ENCODE measurements at places on chromosomes 13 and 19.

- DNase-seq = no peak
Measured at GRCh38 chr19:52522551-52522950, 4.9 kb upstream of the ZNF808 start.

DNA sequence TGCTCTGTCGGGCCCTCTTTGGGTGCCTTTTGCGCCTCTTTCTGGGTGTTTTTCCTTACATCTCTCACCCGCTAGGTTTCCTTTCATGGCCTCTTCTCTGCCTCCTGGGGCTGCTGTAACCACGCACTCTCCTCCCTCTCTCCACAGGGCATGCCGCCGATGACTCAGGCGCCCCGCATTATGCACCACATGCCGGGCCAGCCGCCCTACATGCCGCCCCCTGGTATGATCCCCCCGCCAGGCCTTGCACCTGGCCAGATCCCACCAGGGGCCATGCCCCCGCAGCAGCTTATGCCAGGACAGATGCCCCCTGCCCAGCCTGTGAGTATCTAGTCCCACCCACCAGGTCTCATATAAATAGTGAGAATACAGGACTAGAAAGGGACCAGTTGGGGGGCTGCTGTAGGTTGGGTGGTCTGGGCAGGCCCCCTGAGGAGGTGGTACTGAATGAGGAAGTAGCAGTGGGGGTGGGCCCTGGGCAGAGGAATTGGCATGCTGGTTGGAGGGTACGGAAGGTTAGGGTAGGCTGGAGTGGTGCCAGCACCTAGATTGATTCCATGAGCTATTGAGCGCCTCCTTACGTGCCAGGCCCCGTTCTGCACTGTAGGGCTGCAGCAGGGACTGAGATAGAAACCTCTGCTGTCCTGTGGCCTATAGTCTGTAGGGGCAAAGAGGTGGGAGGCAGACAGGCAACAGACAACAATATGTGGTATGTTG is 11.9 kb downstream of the SNRPA start:
- no peak for DNase-seq

DNA sequence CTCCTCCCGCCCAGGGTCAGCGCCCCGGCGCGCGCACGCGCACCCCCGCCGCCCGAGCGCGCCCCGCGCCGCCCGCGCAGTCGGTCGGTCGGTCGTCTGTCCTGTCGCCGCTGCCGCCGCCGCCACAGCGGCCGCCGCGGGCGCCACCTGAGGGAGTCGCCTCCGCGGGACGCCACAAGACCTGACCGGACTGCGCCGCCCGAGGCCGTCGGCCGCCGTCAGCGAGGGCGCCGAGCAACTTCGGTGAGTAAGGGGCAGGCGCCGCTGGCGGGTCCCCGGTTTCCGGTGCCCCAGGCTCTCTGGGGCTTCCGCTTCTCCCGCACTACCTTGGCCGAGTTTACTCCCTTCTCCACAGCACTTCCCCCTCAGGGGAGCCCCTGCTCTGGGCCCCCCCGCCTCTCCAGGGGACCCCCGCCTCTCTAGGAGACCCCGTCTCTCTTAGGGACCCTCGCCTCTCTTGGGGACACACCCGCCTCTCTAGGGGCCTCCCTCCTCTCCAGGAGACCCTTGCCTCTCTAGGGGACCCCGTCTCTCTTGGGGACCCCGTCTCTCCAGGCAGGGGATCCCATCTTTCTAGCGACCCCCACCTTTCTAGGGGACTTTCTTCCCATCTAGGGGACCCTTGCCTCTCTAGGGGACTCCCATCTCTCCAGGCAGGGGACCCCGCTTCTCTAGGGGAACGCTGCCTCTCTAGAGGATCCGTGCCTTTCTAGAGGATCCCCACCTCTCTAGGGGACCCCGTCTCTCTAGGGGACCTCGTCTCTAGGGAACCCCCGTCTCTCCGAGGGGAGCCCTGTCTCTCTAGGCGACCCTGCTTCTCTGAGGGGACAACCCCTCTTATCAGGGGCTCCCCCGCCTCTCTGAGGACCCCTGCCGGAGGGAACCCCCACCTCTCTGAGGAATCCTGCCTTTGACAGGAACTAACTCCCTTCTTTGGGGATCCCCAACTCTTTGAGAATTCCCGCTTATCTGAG is 19.3 kb upstream of the GATAD2A start:
- DNase-seq = peak; percentile 44

DNA sequence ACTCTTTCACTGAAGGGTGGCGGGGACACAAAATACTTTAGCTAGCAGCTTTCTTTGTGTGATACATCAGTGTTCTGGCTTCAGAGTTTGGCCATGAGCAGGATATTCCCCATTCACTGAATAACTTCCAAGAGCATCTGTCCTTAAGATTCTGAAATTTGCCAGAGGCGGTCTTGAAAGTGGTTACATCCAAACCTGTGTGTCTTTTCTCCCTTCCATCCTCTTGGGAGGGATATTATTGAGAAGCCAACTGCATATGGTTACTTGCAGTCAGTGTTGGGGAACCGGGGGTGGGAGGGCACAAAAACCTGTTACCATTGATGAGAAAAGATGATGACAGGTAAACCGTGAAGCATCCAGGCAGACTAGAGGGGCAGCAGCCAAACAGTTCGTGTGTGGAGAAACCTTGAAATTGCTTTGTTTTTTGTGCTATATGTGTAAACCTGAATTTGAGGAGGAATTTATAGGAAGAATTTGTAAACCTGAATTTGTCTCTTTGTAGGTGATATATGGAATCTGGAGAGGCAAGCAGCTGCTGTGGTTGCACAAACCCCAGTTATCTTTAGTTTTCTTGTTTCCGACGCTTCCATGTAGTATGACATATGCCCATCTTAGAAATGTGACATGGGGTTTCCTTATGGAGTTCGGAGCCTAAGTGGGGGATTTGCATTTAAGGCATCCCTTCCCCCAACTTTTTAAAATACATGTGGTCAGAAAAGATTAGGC is 104.8 kb downstream of the WDFY2 start:
- no peak for DNase-seq

DNA sequence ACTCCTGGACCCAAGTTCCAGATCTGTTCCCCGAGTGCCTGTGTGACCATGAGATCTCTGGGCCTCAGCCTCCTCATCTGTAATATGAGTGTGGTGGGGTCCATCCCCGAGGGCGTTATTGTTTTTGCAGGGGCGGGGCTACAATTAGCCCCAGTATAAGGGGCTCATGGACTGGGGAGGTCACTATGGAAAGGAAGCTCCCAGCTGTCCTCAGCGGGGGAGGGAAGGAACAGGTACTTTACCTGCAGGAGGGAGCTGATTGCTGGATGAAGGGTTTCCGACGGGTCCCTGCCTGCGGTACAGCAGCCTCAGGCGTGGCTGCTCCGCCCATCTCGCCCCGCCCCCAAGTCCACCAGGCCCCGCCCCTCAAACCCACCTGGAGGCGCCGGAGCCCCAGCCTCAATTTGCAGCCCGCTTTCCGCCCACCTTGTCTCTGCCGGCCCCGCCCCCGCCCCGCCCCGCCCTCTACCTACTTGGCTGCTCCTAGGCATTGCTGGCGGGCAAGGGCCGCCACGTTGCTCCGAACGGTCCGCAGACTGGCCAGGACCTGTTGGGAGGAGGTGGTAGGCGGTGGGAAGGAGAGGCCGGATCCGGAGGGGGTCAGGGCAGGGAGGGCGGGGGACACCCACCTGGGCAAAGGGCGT is 5.5 kb downstream of the PDE4C start:
- DNase-seq = no peak

GRCh38 chr19:996051-996838 is 4.0 kb upstream of the GRIN3B start:
- DNase-seq = peak; percentile 58

DNA sequence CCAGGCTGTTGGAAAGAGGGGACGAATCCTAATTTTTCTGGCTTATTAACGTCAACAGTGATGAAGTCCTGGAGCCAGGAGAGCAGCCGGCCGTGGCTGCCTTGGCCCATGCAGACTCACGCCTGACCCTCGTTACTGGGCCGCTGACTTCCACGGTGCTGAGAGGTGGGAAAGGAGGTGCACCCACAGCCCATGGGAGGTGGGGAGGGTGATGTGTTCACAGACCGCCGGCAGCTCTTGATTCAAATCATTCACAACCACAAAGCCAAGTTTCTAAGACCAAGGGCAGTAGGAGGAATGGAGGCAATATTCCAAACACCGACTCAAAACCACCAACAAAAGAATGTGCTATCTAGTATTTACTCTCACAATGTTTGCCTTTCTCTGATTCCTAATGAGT is 24.3 kb downstream of the COL4A2 start:
- no peak for DNase-seq

DNA sequence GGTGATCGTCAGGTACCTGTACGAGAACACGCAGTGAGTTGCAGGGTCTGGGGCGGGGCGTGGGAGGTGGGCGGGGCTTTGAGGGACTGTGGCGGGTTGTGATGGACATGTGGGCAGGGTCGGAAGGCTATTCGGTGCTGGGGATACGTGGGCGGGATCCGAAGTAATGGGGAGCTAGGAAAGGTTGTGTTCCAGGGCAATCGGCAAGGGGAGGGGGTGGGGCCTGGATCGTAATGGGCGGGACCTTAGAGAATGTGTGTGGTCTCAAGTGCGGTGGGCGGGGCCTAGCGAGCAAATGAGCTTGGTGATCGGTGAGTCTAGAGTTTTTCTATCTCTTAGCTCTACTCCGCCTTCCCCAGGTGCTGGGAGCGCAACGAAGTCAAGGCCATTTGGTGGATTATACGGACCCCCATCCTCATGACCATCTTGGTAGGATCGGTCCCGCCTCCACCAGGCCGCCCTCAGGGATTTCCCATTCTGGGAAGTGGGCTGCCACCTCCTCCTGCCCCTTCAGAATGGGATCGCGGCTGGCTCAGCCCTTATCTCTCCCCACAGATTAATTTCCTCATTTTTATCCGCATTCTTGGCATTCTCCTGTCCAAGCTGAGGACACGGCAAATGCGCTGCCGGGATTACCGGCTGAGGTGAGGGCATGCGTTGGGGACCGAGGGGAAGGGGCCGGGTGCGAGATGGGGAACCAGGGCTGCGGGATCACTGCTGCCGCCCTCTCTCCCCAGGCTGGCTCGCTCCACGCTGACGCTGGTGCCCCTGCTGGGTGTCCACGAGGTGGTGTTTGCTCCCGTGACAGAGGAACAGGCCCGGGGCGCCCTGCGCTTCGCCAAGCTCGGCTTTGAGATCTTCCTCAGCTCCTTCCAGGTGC is 9.6 kb downstream of the GIPR start:
- peak; percentile 72 for DNase-seq

DNA sequence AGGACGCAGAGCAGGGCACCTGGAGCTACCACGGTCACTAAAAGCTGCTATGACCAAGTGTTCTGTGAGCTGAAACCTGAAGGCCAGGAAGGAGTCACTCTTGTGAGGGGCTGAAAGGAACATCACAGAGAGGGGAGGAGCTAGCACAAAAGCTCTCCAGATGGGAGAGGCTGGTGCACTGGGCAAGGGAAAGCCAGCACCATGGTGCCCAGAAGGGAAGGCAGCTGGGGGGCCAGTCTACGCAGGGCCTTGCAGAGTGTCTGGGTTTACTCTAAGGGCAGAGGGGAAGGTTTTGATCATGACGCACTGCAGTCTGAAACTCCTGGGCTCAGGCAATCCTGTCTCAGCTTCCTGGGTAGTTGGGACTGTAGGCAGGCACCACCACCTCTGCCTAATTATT is 4.1 kb upstream of the ZNF580 start:
- DNase-seq = no peak

DNA sequence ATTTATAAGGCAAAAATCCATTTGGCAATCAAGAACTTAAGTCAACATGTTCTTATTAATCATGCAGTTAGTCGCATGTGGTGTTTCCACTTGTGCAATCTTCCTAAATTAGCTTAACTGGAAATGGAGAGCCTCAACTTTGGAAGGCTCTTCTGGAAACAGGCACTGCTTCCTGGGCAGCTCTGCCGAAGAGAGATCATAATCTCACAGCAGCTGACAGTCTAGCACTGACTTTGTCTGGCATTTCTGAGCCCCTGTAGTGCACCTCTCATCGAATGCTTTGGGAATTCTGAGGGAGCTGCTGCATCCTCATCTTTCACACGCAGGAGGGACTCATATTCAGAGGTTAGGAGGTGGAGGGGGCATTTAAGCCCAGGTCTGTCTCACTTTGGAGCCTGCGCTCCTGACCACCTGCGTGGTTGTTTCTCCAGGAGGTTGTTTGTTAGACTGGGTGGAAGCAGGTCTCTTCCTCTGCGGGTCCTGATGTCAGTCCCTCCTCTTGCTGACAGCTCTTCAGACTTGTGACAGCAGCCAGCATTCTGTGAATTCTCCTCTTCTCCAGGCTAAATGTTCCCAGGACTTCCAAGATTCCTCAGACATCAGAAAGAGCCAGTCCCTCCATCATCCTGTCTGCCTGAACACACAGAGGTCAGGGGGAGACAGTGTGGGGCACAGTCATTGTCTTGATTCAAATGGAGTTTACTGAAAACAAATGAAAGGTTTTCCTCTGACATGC is 100.4 kb upstream of the GJB6 start:
- no peak for DNase-seq

GRCh38 chr13:94997126-94997525 is 284.8 kb upstream of the SOX21 start:
- no peak for DNase-seq

- DNase-seq = no peak
Measured at GRCh38 chr13:36772853-36773252, 46.2 kb upstream of the RFXAP start.

GRCh38 chr19:30349131-30349730 is 23.0 kb upstream of the ZNF536 start:
- DNase-seq = no peak

GRCh38 chr13:68369739-68370138 is 1139.6 kb upstream of the PCDH9 start:
- DNase-seq = no peak

GRCh38 chr19:33301900-33302174 is 497 bp downstream of the CEBPA start:
- no peak for DNase-seq

- DNase-seq = no peak
Measured at GRCh38 chr13:68234274-68234673, 1004.1 kb upstream of the PCDH9 start.

GRCh38 chr13:105956921-105957320 is 578.5 kb downstream of the EFNB2 start:
- no peak for DNase-seq

DNA sequence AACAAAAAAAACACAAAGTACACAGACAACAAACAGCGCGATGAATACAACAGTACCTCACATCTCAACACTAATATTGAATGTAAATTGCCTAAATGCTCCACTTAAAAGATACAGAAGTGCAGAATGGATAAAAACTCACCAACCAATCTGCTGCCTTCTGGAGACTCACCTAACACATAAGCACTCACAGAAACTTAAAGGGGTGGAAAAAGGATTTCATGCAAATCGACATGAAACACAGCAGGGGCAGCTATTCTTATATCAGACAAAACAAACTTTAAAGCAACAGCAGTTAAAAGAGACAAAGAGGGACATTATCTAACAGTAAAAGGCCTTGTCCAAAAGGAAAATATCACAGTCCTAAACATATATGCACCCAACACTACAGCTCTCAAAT is 209.5 kb downstream of the ABCC4 start:
- DNase-seq = no peak
